ENCODE measurements at places on chromosomes 1 and 21.

DNA sequence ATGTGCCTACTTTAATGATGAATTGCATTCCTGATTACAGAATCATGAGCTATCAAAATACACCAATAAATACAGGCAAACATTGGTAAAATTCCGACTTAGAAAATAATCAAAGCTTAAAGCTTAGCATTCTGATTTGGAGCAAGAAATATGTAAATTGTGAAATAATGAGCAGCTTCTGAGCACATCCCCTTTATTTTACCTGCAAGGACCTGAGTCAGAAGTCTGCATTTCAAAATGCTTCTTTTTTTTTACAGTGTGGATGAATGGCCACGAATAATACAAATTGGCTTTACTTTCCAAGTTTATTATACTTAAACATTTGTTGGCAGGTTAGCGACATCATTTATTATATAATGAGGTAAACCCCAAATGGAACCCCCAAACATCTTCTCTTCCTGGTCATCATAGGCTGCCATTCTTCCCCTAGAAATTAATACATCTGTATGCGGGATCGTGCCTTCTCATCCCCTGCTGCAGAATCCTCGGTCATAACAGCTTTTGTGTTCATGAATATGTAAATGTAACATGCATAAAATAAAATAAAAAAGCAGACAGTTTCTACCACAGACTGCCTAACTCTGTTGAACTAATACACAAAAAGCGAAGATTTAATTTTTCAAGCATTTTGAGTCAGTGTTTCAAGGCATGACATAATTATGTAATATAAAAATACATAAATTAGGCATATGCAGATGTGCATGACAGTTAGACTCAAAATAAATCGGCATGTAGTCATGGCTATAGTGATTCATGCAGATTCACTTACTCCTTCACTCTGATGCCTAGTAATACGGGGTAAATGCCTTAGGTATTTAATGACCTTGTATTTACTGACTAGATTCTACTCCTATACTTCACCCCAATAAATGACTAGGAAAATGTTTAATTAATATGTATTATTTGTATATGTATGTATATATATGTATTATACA, 339.7 kb downstream of the USP25 start:
- no peak for DNase-seq

DNA sequence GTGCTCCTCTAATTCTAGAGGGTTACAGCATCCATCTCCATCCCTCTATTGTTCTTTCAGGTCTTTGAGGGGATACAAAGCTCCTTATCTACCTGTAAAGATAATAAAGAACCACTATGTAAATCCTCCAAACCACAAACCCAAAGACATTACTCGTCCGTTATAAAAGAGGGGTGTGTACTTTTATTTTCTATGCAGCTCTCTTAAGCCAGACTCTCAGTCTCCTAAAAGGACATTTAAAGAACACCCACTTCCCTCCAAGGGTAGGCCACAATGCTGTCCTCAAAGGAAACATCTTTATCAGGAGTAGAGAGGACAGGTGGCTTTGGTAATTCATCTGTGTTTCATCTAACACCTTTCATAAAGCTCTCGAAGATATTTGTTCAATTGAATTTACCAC, 67.9 kb upstream of the DYNLT5 start:
- no peak for DNase-seq

- no peak for DNase-seq
Observed at GRCh38 chr1:181872562-181872961, 188.9 kb downstream of the ZNF648 start.

DNA sequence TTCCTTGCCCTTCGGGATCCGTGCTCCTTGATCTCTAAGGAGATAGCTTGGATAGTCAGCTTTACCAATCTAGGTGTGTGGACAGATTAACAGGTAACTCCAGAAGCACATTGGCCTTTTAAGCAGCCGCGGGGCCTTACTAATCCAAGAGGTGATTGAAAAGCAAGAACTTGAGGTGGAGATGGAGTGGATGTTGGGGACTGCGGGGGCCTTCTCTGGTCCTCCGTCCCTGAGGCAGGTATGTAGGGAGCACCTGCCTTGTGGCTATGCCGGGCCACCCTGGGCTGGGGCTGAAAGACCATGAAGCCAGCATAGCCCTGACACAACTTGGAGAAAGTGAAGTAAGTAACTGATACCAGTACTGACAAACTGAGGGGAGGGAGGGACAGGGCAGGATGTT, 10.6 kb downstream of the SOX13 start:
- DNase-seq: no peak

GRCh38 chr1:3219005-3219790, 150.2 kb downstream of the PRDM16 start:
- DNase-seq: peak; percentile 0

- DNase-seq: no peak
Observed at GRCh38 chr1:179217943-179218507, 11.5 kb downstream of the ABL2 start.

- peak; percentile 75 for DNase-seq
Observed at GRCh38 chr1:95257758-95258157, 23.7 kb downstream of the RWDD3 start.

DNA sequence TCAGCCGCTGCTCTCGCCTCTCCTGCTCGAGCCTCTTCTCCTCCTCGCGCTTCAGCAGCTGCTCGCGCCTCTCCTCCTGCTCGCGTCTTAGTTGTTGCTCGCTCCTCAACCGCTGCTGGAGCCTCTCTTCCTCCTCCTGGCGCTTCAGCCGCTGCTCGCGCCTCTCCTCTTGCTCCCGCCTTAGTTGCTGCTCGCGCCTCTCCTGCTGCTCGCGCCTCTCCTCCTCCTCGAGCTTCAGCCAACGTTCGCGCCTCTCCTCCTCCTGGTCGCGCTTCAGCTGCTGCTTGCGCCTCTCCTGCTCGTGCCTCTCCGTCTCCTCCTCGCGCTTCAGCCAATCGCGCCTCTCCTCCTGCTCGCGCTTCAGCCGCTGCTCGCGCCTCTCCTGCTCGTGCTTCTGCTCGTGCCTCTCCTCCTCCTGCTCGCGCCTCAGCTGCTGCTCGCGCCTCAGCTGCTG, 3.7 kb downstream of the TCHH start:
- peak; percentile 67 for DNase-seq

GRCh38 chr1:154182344-154183045, 9.4 kb downstream of the TPM3 start:
- DNase-seq: peak; percentile 84

- no peak for DNase-seq
Observed at GRCh38 chr1:84687714-84688462, 2.4 kb downstream of the SSX2IP start.

DNA sequence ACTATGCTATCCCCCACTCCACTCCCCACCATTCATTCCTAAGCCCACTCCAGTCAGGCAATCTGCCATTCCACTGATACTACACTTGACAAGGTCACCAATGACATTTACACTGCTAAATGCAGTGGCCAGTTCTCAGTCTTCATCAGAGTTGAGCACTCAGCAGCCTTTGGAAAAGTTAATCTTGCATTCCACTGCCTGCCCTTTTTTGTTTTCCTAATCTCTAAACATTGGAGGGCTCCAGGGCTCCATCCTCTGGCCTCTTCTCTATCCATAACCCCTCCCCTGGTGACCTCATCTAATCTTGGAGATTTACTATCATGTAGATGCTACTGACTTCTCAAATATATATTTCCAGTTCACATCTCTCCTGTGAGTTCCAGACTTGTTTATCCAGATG, 70.9 kb upstream of the S1PR1 start:
- DNase-seq: no peak
